ENCODE measurements at places on chromosomes 16 and 17.

GRCh38 chr17:34133350-34133749, 121.7 kb upstream of the CCL2 start:
- DNase-seq = no peak

DNA sequence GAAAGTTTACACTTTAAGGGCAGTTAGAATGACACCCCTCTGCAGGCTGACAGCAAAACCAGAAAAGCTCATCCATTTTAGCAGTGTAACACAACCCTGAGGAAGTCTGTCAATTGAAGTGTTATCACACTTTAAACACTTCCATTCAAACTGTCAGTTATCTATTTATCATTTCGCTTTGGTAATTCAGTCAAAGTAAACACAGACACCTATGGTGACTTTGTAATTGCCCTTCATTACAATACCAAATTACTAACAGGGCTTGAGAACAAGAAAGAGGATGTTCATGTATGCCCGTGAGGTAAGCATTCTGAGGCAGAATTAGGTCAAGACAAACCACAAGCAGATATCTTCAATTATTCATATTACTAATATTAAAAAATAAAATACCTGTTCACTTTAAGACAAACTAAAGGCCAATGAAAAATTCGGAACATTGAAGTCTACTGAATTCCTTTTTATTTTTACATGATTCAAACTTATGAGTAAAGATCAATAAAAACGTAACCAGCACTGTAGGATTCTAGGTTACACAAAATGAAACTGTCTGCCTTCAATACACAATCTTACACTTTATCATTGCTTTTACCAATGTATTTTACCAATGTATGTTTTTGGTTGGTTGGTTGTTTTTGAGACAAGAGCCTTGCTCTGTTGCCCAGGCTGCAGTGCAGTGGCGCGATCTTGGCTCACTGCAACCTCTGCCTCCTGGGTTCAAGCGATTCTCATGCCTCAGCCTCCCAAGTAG, 57.1 kb downstream of the BRIP1 start:
- no peak for DNase-seq

DNA sequence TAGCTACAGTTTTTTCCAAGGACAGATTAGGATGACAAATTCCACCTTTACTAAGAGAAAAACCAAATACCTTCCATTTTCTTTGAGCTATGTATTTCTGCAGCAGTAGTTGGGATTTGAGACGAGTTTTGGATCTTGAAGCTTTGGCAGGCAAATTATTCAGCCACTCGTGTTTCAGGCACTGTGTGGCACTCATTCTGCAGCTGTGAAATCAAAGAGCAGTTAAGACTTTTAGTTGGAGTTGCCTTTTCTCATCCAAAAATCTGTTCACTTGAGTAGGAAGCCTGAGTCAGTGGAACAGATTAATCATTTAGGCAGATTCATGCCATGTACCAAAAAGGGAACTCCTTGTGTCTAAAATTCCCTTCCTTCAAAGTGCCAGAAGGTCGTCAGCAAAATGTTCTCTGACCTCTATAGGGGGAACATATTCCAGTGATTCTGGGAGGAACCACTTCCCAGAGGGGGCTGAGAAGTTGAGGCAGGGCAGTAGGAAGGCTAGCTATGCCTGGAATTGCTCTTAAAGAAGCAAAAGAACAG, 20.1 kb downstream of the ORC6 start:
- no peak for DNase-seq

GRCh38 chr16:83400234-83400633, 407.5 kb upstream of the HSBP1 start:
- no peak for DNase-seq

GRCh38 chr16:48911700-48912099, 301.7 kb upstream of the N4BP1 start:
- no peak for DNase-seq

DNA sequence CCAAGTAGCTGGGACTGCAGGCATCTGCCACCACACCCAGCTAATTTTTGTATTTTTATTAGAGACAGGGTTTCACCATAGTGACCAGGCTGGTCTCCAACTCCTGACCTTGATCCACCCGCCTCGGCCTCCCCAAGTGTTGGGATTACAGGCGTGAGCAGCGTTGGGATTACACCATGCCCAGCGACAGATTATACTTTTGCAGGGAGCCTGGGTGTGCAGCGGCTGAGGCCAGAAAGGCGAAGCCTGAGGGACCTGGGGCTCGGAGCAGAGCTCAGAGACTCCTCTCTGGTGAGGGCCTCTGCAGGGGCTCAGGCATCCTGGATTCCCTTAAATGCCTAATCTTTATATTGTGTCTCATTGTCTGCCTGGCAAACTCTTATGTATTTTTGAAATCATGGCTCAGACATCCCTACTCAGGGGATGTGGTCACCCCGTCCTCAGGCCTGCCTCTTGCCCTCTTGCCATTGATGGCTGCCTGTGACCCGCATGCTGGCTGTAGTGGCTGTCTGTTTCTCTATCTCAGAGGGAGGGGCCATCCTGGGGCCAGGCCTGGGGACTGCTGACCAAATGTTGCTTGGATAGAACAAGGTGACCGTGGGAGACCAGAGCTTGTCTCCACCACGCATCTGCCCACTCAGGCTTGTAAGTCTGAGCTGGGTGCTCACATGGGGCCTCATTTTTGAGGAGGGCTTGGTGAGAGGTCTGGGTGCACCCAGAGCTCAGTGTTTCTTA, 42.6 kb downstream of the B9D1 start:
- DNase-seq = no peak

DNA sequence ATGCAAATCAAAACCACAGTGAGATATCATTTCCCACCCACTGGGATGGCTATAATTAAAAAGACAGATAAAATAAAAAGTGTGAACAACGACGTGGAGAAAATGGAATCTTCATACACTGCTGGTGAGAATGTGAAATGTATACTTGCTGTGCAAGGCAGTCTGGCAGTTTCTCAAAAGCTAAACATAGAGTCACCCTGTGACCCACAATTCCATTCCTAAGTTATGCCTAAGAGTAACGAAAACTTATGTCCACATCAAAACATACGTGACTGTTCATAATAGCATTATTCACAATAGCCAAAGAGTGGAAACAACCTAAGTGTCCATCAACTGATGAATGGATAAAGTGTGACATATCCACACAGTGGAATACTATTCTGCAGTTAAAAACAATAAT, 38.1 kb upstream of the VPS4A start:
- DNase-seq = no peak
